ENCODE measurements at places on chromosomes 11 and 22.

- DNase-seq = no peak
These were observed 68.5 kb downstream of the PIWIL3 start for GRCh38 chr22:24706054-24706453.

DNA sequence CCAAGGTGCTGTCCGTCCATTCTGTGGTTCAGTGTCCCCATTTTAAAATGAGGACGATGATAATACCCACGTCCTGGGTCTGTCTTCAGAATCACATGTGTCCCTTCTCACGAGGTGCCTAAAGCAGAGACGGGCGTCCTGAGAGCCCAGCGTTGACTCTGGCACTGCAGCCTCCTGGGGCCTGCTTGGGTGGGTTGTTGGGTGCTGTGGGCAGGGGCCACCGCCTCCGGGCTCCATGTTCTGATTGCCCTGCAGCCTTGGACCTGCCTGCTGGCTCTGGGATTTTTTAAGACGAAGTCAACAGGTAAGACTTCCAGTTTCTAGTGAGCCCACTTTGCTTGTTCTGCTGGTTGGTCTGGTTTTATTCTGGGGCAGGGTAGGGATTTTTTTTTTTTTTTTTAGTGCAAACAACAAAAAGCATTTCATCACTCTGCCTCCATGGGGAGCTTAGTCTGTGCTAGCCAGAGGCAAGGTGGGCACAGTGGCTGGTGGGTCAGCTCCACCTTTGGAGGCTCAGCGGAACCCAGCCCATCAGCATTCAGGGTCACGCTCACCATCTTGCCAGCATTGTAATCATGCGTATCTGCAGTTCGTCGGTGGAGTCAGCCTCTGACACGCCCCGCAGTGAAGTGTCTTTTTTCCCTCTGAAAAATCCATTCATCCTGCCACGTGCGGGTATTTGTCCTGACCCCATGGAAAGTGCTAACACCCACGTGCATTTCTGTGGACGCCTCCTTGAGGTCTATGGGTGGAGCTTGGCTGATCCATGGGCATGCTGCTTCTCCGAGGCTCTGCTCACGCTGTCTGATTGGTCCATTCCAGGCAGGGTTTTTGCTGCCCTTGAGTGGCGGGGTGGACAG is 28.3 kb downstream of the NADSYN1 start:
- DNase-seq = no peak

DNA sequence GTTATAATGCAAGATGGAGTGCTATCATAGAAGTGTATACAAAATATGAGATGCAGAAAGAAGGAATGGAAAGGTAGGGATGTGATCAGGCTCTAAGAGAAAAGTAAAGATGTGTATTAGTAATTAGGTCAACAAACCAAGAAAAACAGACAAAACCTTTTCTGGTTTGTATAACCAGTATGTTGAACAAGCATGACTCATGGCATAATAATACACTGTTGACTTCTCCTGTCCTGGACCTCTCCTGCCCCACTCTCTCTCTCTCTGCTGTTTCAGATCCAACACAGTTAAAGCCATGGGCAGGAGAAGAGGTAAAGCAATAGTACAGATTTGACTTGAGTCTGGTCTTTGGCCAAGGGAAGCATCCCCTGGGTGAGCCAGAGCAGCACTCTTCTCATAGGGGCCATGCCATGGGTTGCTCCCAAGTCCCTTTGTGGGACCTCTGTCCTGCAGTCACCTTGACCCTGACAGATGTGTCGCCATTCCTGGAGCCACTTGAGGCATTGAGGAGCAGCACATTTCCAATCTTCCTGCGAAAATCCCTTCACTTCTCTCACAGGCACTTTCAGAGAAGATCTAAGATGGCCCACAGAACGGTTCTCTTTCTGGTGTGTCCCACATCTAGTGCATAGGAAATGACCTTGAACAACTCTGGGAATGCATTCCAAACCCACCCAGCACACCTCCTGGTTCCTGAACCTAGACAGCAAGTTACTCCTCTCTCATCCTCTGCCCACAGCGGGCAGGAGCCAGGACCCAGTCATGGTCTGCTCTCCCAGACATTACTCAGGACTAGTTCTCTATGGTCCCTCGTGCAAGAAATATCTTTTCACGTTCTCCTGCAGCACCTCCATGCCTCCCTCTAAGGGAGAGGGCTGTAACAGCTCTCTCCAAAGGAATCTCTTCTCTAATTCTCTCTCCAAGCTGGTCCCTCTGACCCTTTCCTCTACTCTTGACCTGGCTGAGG is 58.2 kb upstream of the PRSS23 start:
- no peak for DNase-seq

DNA sequence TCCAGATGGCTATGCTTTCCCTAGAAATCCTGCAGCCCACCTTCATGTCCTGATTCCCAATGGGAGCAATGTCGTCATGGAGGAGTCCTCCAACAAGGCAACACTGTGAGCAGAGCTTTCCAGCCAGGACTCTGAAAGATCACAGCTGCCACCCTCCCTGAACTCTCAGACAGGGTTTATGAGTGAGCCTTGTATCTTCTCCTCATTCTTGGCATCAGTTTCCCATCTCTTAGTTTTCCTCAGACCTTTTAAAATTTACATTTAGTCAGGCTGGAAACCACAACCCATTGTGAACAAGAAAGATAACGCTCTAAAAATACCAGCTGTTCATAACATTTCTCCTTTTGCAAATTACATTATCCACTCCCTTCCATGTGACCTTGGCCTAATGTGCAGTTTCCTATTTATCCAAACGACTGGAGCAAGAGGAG is 15.6 kb upstream of the LYVE1 start:
- no peak for DNase-seq

DNA sequence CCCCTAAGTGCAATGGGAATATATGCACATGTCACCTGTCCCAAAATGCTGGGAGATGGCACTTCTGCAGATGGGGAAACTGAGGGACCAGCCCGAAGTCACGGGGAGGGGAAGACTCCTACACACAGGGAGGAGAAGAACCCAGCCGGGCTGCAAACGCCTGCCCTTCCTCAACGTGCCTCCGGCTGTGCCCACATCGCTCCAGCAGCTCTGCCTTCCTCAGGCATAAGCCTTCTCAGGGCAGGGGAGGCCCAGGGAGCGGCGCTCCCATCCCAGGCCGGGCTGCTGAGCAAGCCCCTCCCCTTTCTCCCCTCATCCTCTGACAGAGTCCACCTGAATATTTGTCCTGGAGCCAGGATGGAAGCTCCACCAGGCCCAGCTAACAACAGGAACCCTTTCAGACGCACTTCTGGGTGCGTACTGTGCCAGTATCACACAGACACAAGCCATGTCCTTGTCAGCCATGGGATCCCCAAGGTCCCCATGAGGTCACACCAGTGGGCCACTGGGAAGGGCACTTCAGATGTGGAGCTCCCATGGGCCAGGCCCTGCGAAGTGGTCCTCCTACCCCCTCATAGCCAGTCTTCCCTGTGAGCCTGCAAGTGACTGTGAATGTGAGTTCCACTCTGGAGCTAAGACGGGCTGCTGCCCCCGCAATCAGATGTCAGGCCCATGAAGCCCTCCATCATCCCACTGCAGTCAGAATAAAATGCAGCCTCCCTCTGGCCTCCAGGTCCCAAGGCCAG is 2.5 kb upstream of the CD81 start:
- DNase-seq = no peak

GRCh38 chr11:63779039-63779438 is 10.5 kb upstream of the ZFTA start:
- DNase-seq = no peak

GRCh38 chr11:84886344-84886743 is 740.8 kb downstream of the DLG2 start:
- no peak for DNase-seq

Measured in activated effector memory CD4-positive, alpha-beta T cell treated with Interleukin-2 at 50 U/mL for 16 hours (primary cell).